ENCODE measurements at places on chromosomes 7 and 10. TPM values are rescaled to one million over a fixed set of nuclear protein-coding genes. Genes with fewer than 3 reads are reported as not detected.
A peak's percentile ranks its signal among the peaks of the same experiment; 100 is the strongest.

- peak; percentile 39 for DNase-seq
These were observed 427.9 kb upstream of the CELF2 start for GRCh38 chr10:10589540-10590303.

DNA sequence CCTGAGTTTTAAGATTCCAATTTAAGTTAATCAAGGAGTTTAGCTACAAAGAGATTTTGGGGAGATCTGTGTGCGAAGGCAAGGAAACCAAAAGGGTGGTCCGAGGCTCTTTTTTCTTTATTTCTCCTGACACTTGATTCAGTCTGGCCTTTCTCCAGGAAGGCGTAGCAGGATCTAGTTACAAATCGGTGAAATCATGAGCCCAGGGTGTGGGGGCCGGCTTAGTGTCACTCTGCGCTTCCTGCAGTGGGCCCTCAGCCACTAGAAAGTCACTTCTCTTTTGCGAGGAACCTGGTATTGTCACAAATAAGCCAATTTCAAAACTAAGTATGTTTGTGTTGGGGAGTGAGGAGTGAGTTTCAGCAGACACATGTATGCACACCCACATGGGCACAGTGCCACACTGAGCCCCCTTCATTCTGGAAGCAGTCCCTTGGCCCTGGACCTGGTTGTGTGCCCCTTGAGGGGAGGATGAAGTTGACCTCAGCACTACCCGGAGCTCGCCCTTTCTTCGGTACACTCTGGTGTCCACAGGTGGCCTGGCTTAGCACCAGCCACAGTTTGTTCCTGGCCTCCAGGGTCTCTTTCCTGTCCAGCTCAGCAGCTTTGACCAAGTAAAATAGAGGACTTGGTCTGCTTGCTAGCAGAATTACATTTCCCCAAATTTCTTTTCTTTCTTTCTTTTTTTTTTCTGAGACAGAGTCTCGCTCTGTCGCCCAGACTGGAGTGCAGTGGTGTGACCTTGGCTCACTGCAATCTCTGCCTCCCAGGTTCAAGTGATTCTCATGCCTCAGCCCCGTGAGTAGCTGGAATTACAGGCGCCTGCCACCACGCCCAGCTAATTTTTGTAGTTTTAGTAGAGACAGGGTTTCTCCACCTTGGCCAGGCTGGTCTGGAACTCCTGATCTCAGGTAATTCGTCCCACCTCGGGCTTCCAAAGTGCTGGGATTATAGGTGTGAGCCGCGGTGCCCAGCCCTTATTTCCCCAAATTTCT, 84.0 kb upstream of the BTBD16 start:
- no peak for DNase-seq

DNA sequence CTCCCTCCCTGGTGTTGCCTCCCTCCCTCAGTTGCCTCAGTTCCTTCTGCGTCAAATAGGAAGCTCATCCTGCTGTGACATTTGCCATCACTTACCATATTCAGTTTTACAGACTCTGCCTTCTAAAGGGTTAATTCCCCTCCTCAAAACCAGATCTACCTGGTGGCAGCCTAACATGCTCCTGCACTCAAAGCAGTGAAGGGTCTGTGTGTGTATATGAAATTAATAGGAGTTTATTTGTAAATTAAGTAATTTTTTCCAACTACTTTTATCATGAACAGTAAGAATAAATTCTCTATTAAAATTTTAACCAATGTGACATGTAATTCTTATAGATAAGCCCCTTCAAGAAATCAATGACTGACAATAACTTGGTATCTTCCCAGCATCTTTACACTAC, 158.6 kb upstream of the INSYN2A start:
- no peak for DNase-seq

Gene GPR37
- total RNA-seq = not detected

DNA sequence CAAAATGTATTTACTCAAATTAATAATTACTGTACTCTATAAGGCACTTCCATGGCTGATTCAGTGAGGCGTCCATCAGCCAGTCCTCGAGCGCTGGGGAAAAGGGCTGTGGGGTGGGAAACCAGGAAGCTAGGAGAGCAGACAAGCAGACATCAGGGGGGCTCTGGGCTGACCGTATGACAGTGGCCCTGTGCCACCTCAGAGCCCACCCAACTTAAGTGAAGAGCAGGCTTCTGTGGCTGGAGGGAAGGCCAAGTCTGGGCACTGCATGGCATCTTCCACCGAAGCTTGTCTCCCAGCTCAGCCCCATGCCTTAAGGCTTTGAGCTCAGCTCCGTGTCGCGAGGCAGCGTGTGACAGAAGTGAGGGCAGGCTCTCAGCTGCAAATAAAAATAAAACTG, 464.5 kb upstream of the ZMIZ1 start:
- DNase-seq = no peak

Gene ABLIM1
- total RNA-seq = 155 TPM

GRCh38 chr7:2470204-2471021, 5.8 kb downstream of the GRIFIN start:
- no peak for DNase-seq

Measured in activated CD8-positive, alpha-beta T cell treated with anti-CD3 and anti-CD28 coated beads for 36 hours (primary cell).